ENCODE measurements at places on chromosomes 2 and 18.

DNA sequence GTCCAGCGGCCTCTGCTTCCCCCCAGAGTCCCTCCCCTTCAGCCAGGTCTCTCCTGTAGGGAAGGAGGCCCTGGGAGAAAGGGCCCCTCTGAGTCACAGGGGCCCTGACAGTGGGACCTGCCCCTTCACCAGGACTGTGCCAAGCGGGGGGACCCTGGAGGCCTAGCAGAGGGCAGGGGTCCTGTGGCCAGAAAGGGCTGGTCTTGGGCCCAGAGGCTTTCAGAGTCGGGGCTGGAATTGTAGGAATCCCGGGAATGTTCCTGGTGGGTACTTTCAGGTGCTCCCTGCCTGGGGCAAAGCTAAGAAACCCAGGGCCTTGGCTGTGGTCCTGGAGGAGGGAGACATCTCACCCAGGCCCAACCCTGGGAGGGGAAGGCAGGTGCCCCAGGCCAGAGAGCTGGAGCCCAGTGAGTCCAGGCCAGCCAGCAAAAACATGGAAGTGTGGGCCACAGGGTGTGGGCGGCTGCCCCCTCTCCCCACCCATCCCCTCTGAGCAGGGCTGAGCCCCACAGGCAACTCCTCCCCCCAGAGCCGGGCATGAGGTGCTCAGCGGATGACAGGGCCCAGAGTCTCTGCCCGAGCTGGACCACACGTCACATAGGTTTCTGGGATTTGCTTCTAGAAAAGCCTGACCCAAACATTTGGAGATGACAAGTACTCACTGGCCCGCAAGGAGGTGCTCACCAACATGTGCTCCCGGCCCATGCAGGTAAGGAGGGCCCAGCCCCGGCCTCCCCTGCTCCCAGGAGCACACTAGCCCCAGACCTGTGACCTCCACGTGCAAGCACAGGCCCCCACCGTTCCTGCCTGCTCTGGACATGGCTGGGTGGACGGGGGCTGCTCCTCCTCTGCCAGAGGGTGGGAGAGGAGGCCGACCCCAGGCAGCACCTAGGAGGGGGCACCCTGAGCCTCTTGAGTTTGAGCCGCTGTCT is 48.2 kb upstream of the ALPP start:
- no peak for DNase-seq

- DNase-seq = no peak
Measured at GRCh38 chr2:45808294-45808800, 156.9 kb downstream of the PRKCE start.

- DNase-seq = no peak
Measured at GRCh38 chr2:72938455-72938854, 21.1 kb downstream of the EMX1 start.

DNA sequence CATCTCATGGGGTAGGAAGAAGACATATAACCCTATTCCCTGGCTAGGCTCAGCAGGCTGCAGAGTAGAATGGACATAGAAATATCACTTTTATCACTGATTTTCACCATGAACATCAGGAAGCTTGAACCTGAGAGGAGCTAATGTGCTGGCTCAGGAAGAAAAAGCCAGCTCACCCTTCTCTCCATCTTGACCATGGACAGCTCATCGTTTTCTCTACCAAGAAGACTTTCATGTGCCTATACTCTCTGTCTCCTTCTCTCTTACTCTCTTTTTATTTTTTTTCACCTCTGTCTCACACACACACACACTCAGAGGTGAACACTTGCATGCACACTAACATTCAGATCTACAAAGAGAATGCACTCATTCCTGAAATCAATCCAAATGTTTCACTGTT is 372.8 kb upstream of the CNTNAP5 start:
- DNase-seq = no peak

- no peak for DNase-seq
Measured at GRCh38 chr2:4900861-4901770, 791.1 kb upstream of the SOX11 start.

DNA sequence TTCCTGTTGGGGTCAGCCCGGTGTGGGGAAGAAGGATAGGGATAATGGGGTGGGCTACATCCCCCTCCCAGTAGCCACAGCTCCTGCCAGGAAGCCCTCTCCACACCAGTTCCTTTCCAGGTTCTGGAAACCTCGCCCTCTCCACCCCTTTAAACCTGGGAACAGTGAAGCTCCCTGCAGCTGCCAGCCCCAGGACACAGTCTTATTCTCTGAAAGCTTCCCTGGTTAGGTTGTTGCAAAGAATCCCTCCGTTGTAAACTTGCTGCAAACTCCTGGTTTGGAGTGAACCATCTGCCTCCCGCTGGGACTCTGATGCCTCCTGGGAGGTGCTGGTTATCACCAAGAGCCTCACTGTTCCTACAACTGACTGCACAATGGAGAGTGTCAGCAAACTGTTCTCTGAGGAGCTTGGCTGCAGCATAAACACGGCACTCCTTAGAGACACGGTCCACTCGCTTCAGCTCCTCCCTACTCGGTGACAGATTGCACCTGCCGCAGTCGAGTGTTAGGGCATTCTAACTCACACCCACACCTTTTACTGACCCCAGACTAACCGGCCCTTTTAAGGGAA is 261.8 kb upstream of the RAB6C start:
- DNase-seq = no peak

All from activated CD4-positive, alpha-beta T cell treated with anti-CD3 and anti-CD28 coated beads, Interleukin-2, amount 50 U/mL, for 1 hour (primary cell).